ENCODE measurements at places on chromosomes 6 and 20.

DNA sequence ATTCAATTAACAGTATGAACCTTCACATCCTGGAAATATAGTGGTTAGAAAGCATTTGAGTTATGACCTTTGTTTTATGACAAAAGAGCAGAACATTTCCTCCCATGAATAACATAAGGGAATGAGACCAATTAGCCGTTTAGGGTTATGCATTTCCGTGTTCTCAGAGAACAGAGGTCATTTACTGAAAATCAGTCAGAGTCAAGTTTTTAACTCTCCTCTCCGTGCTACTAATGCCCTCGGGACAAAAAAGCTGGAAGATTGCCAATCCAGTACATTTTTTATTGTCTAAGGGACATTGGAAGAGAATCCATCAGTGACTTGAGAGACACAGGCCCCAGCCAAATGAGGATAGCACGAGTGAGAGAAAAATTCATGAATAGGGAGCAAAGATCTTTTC lies 632.7 kb downstream of the RFPL4B start:
- no peak for DNase-seq

DNA sequence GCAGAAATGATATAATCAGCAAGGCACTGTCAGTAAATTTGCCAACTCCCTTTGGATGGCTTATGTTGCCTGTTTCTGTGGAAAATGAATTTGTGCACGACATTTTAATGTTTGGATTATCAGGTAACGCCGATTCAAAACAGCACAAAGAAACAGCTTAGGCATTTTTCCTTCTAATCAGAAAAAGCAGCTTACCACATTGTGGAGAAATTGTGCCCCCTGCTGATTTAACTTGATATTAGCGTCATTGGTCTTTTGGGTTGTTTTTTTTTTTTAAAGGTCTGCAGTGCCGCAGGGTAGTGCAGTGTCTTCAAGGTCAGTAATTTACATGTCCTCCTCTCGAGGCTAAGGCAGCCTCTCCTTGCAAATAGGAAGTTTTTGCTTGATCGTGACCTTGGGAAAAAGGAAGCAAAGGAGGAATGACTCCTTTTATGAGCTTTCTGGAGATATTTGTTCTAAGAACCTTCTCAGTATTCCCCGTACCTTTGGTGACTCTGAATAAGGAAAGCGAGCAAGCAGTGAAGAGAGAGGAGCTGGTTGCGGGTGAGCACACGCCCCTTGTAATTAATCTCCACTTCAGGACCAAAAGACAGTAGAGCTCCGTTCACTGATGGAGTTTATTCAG lies 79.1 kb downstream of the ELOVL4 start:
- DNase-seq: peak; percentile 59

DNA sequence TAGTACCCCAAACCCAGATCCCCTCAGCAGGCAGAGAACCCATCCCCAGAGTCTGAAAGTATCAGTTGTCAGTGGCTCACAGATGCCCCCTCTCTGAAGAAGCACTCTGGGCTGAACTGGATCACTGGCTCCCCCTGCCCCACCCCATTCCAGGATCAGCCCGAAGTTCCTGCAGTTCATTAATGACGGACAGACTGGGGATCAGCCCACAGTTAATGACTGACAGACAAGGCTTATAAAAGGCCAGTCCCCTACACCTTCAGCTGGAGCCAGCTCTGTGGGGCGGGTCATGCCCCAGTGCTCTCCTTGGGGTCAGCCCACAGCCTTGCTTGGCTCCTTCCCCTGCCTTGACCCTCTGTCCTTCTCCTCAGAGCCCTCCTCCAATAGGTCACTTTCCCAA lies 21.7 kb downstream of the KIAA1755 start:
- no peak for DNase-seq

GRCh38 chr6:130466748-130467061 lies 100.9 kb downstream of the TMEM200A start:
- DNase-seq: no peak

DNA sequence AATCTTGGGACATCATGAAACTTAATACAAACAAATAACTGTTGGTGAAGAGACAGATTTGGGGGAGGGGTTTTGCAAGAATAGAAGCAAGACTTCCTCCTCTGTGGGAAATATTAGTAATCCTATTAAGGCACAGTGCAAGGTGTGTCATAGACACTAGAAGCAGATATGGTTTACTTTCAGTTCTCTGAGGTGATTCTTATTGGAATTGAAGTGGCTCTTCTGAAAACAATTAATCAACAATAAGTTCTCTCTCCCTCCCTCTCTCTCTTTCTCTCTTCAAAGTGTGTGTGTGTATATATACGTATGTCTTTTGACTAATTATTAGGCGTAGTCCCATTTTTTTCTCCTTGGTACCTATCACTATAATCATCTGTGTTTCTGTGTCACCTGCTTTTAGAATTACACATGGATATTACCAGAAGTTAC lies 99.8 kb downstream of the HIVEP2 start:
- DNase-seq: peak; percentile 71

- DNase-seq: no peak
Measured at GRCh38 chr6:161954699-161955276, 680.9 kb upstream of the AGPAT4 start.

- DNase-seq: no peak
Measured at GRCh38 chr20:63320041-63320511, 27.1 kb downstream of the COL20A1 start.

- no peak for DNase-seq
Measured at GRCh38 chr6:90403489-90404381, 107.1 kb upstream of the BACH2 start.

DNA sequence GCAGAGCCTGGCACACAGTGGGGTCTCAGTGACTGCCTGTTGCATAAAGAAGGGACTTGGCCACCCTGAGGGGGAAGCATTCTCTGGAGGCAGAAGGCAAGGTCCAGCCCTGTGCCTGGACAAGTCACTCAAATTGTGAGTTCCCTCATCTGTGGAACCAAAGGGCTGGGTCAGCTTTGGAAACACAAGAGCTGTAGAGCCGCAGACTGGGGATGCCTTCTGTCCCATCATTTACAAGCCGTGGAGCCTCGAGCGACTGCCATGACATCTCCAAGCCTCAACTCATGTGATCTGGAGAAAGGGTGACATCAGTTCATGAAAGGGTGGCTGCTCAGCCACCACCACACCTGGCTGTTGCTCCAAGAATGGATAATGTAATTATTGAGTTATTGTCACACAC lies 20.4 kb upstream of the SIRPD start:
- DNase-seq: no peak

DNA sequence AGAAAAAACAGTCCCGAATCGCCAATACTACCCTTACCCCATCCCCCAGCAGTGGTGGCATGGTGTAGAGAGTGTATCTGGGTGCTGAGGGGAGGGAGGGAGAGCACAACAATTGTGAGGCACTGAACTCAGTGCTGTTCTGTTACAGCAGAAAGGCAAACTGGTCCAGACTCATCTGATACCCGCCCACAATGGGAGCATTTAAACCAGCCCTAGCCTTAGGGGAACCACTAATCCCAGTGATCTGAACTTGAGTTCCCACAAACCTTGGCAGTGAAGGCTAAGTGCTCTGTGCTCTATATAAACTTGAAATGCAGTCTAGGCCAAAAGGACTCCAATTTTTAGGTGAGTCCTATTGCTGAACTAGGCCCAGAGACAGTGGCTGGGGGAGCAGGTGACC lies 666.4 kb upstream of the PTCHD4 start:
- no peak for DNase-seq

- DNase-seq: no peak
Measured at GRCh38 chr20:3340443-3340842, 67.0 kb downstream of the DNAAF9 start.

GRCh38 chr6:90557006-90557405 lies 29.9 kb downstream of the MAP3K7 start:
- no peak for DNase-seq

GRCh38 chr6:24664046-24664987 lies 2.4 kb downstream of the TDP2 start:
- no peak for DNase-seq

GRCh38 chr20:24522452-24523330 lies 53.3 kb downstream of the SYNDIG1 start:
- DNase-seq: no peak

- DNase-seq: no peak
Measured at GRCh38 chr20:50305636-50306477, 115.2 kb downstream of the CEBPB start.
